T-helper 22 cell (primary cell): ENCODE measurements at places on chromosomes 12 and 14.

GRCh38 chr14:32980178-32980901 lies 41.7 kb downstream of the NPAS3 start:
- DNase-seq = no peak

DNA sequence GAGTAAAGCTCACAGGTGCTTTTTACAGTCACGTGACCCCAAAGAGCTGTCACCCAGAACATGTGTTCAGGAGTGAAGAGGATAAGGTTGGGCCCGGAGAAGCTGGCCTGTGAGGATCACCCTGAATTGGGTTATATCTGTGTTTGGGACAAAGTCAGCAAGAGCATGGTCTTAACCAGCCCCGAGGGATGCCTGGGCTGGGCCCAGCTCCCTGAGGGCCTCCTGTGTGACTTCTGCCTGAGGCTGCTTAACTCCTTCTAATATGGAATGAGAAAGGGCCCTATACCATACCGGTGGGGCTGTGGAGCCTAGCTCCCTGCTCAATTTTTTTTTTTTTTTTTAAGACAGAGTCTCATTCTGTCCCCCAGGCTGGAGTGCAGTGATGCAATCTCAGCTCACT lies 2.5 kb downstream of the CDCA4 start:
- no peak for DNase-seq

DNA sequence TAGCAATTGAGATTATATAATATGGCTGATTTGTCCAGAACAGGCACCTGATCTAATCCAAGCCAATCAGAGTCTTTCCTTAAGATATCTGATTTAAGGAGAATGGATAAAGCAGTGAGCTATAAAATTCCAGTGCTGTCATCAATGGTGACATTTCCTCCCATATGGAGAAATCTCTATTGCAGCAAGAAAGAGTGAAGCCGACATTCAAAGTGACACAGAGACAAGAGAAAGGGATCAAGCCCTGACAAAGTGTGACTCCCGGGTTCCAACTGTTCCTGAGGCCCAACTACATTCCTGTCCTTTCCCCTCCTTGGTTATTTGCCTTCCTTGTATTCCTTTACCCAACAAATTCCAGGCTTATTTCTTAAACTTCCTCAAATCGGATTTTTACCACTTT lies 430.0 kb upstream of the SOX5 start:
- DNase-seq = no peak

- no peak for DNase-seq
Measured at GRCh38 chr14:29486132-29486531, 441.5 kb downstream of the PRKD1 start.

DNA sequence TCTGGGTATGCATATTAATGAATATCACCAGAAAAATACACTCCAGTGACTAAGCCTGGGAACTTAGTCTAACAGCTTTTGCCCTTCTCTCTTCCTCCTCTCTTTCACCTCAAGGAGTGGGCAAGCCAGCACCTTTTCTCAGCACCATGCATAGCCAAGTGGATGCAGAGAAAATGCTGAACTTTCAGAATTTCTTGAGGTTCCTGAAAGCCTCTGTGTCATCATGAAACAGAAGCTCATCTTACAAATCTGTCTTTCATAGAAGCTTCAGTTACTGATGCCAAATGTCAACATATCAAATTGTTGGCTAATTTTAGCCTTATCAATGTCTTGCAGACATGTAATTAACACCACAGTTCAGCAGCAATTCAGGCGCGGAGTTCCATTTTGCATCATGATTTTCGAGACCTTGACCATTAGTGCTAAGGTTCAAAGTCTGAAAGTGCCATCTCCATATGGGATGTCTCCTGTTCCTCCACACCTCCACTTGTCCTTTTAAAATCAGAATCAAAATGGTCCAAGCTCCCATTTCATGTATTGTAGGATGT lies 51.1 kb upstream of the RPH3A start:
- DNase-seq = no peak

DNA sequence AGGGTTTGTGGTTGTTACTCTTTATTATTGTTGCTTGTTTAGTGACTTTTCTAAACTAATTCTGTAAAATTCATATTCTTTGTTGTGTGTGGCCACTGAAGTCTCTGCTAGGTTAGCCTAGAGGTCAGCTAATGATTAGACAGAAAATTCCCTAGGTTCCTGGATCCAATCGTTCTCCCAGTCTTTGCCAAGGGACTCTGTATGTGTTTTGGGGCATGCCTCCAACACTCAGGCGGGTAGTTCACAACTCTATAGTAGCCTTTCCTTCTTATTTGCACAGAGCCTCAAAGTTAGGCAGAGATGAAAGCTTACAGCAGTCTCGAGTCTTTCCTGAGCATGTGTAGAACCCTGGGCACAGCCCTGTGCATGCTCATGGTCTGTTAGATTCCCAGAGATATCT lies 32.7 kb upstream of the RIN3 start:
- DNase-seq = no peak

- DNase-seq = no peak
Measured at GRCh38 chr14:55136241-55136640, 7.2 kb downstream of the LGALS3 start.

DNA sequence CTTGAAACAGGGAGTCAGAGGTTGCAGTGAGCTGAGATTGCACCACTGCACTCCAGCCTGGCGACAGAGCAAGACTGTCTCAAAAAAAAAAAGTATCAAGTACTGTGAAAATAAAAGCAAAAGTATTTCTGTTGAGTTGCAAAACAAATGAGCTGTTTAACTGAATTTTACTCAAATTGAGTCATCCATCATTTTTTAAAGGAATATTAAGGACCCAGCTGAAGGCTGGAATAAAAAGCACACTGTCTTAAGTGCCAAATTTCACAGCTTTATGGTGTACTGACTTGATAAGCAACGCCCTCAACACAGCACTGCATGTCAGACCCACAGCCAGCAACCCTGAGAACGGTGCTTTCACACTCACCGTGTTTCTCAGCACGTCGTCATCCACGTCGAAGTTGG lies 57.9 kb downstream of the AMN start:
- DNase-seq = no peak

DNA sequence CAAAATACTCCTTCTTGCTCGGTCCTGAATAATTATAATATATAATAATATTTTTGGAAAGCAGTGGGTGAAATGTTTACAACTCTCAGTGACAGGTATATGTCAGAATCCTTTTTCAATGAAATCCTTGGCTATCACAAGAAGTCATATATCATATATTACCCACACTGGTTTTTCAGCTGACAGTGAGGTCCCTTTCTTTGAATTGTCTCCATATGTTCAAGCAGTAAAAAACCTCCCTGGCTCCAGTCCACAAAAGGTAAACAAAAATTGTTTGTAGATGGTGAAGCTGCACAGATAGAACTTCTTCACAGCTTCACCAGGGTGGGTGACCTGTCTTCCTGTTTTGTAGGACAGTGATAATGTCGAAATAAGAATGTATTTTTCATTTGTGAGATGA lies 44.0 kb downstream of the A2ML1 start:
- DNase-seq = no peak

GRCh38 chr14:51653775-51654532 lies 2.2 kb downstream of the FRMD6 start:
- DNase-seq = no peak

DNA sequence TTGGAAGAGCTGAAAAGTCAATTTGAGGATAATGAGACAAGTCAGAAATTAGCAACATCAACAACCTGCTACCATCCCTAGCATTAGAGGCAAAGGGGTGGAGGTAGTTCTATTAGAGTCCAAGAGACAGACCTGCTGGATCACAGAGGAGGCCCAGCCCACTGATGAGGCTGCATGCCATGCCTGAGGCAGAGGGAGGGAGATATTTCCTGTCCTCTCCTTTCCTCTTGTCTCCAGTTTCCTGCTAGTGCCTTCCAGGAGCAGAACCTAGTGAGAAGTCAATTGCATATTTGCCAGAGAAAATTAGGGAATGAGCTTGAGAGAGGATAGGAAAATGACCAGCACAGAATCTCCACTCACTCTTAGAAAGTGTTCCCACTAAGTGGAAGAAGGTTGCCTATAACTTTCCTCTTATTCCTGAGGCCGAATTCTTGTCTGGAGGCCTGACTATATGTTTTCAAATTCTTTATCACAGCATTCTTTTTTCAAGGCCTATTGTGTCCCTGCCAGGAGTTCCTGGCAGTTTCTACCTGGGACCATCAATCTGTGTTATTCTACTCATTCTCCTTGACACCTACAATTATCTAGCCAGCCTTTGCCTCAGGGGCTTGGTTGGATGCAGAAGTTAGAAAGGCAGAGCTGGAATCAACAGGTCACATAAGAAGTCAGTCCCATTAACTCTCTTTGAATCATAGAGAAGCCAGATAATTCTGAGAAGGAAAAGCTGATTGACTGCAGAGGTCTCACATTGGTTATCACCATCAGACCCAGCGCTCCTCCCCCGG lies 121.9 kb downstream of the EMP1 start:
- no peak for DNase-seq

- no peak for DNase-seq
Measured at GRCh38 chr14:48193893-48194292, 518.5 kb upstream of the MDGA2 start.

- no peak for DNase-seq
Measured at GRCh38 chr14:92993302-92993701, 70.4 kb downstream of the CHGA start.

DNA sequence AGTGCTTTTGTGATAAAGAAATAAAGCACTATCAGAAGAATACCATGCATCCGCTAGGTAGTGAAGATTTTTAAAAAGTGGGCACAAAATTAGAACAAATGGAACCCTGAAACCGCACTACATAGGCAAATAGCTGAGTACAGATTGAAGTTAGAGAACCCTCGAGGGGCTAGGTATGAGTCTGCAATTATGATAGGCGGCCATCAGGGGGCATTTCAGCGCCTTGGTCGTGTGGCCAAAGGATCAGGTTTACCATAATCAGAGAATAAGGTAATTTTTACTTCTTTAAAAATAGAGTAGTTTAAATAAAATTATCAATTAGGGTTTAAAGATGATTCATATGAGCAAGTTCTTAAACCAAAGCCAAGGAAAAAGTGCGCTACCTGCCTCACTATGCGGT lies 129.8 kb downstream of the TMX1 start:
- DNase-seq = no peak

- no peak for DNase-seq
Measured at GRCh38 chr12:14403711-14404196, 38.3 kb downstream of the ATF7IP start.

GRCh38 chr14:28911521-28911920 lies 144.9 kb downstream of the FOXG1 start:
- no peak for DNase-seq
